Cerebellum (tissue), 4 donors: ENCODE measurements at places on chromosomes 6 and 20.

DNA sequence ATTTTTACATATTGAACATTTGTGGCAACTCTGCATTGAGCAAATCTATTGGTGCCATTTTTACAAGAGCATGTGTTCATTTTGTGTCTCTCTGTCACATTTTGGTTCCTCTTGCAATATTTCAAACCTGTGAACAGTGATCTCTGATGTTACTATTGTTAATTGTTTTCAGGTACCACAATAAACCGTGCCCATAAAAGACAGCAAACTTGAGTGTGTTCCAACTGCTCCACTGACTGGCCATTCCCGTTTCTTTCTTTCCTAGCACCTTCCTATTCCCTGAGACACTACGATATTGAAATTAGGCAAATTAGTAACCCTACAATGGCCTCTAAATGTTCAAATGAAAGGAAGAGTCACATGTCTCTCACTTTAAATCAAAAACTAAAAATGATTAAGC lies 79.6 kb downstream of the REV3L start:
- DNase-seq = no peak

- no peak for DNase-seq
Observed at GRCh38 chr6:128807577-128807976, 75.4 kb upstream of the LAMA2 start.

GRCh38 chr20:54047048-54047447 lies 23.3 kb downstream of the BCAS1 start:
- DNase-seq = no peak

DNA sequence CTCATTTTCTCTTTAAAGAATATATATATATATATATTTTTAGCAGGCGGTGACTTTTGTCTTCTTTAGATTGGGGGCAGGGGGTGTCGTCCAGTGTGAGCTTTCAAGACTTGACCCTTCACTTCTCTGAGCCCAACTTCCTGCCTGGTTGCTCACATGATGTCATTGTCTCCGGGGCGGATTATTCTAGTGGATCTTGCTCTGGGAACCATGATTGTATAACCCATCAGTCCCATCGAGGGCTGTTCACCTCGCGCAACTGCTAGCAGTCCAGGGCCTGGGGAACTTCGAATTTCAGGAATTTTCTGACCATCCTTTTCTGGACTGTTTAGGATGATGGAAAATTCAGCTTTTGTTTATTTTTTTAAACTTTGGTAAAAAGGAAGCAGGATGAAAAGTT lies 1.0 kb downstream of the IGF2R start:
- peak; percentile 47 for DNase-seq

GRCh38 chr6:157631412-157631811 lies 191.6 kb upstream of the SNX9 start:
- DNase-seq = peak; percentile 50

DNA sequence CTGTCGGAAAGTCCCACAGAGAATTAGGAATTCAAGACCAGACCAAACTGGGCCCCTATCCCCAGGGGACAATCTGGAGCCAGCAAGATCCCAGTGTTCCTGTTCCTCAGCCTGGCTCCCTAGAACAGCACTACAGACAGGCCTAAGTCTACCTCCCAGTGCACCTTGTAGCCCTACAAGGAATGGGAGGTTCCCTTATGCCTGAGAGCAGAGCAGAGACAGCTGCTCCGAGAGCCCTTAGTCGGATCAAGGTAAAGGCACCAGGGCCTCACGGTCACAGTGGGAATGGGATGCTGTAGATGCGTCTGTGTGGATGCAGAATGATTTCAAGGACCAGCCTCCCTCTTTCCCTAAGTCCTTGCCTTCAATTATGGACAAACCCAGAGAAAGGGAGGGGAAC lies 204.5 kb upstream of the STXBP5 start:
- DNase-seq = no peak

DNA sequence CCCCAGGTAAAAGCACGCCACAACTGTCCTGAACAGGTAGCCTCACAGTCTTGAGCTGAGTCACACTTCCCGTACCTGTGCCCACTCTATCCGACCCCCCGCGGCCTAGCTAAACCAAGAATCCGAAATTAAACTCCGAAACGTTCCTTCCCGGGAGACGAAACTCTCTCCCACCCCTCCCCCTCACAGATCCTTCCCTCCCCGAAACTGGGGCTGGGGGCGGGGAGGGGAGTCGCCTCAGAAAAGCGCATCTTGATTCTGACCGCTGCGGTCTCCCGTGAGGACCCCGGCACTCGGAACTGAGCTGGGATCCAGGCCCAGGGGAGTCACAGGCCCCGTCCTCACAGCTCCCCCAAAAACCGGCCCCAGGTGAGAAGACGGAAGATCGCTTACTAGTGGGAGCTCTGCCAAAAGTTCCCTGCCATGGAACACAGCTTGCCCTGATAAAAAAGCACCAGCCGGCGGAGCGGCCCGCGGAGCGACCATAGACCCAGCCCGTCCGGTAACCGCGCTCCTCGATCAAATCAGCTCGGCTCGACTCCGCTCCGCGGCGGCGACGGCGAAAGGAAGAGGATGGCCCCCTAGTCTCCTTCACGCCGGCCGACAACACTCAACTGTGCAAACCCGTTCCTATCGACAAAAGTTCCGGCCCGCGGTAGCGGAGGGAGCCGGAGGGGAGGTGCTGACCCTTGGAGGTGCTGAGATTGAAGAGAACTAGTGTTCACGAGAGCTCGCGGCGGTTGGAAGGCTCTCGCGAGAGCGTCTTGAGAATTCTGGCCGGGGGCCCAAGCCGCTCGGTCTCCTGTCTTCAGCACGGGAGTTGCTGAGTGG lies at the start of gene CCNC:
CCNC (minus strand) TSS at position 558 of the 831 bp plus-strand sequence; CDS start at position 425, 133 bp downstream.
- peak; percentile 86 for DNase-seq

DNA sequence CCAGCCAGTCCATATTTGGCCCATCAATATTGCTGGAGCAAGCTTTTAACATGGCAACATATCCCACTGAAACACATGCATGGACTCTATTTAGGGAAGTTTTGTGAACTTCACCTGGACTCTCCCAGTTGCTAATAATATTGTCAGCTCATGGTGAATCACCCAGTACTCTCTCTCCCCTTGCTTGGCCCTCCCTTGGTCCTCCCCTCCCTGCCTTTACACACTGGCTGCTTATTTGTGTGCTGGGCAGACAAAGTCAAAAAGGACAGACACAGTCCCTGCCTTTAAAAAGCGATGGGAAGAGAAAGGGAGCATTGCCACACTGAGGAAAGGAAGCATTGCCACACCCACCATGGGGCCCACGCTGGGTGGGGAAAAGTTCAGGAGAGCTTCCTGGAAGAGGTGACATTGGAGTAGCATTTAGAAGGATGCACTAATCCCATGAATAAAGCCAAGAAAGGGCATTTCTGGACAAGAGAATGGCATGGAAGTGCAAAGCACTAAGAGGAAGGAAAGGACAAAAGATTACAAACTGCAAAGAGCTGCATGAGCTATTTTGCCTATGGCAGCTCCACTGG lies 143.4 kb upstream of the EXOC2 start:
- DNase-seq = no peak
